ENCODE measurements at places on chromosomes 7 and 10.

DNA sequence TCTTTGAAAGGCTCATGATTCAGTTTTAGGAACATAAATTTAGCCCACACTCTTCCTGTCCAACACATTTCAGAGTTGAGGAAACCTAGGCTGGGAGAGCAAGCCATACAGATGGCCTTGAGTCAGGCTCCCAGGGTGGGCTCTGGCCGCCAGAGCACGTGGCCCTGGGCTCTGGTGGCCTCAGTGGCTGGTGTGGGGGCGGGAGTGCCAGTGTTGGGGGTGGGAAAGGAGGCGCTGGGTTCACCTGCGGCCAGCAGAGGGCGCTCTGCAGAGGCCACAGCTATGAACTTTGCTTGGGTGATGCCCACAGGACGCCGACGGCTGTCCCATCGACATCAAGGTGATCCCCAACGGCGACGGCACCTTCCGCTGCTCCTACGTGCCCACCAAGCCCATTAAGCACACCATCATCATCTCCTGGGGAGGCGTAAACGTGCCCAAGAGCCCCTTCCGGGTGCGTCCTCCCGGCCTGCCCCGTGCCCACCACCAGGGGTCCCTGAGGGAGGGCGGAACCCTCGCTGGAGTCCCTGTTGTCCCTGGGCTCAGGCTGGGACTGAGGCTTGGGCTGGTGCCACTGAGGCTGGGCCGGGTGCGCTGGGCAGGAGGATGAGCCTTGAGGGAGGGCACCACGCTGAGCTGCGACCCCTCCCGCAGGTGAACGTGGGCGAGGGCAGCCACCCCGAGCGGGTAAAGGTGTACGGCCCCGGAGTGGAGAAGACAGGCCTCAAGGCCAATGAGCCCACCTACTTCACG, 11.9 kb downstream of the FLNC start:
- peak; percentile 50 for DNase-seq

- DNase-seq = no peak
Observed at GRCh38 chr7:142488842-142489241, 231.0 kb upstream of the PRSS58 start.

- no peak for DNase-seq
Observed at GRCh38 chr7:17212188-17212587, 86.3 kb upstream of the AHR start.

- DNase-seq = no peak
Observed at GRCh38 chr7:7654964-7655715, 14.6 kb downstream of the UMAD1 start.

- no peak for DNase-seq
Observed at GRCh38 chr10:62023329-62023728, 121.8 kb downstream of the ARID5B start.

DNA sequence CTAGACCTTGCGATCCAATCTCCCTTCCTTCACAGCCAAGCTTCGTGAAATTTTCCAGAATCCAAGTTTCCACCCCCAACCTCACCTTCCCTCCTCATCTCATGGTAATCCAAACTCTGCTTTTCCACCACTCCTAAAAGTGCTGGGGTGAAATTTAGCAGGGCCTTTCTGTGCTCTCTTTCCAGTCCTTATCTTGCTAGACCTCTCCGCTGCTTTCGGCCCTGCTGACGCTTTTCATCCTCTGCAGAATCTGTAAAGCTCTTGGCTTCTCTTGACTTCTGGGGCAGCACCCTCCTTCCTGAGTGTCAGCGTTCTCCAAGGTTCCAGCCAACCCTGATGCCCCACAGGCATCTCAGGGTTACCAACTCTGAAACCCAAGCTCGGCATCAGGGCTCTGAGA, 7.7 kb downstream of the PLAC9 start:
- no peak for DNase-seq

GRCh38 chr7:45267262-45267661, 109.7 kb downstream of the RAMP3 start:
- no peak for DNase-seq

DNA sequence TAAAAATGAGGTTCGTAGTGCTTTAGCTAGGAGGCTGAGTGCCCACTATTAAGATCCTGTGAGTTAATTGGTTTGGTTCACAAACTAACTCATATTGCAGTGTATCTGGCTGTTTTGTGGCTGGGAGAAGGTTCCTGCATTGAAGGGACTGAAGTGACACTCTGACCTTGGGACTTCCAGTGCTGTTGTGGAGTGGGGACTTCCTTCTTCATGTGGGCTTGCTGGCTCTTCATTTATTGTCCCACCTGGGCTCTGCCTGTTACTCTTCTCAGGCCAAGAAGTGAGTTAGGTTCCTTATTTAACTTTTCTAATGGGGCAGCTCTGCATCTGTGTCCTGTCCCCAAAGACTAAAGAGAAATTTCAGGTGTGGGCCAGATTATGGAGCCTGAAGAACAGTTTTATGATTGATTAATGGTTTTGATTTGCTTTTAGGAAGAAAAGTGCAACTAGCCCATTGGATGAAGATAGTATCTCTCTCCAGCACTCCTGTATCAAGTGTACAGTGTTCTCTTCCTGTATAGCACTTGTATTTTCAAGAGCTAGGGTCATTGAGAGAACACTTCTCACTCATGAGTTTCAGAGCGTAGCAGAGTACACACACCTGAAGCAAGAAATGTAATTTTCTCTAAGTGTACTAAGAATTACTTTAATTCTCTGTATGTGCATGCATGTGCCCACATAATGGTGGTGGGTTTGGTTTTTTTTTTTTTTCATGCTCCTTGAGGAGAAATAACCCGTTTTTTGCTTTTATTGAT, 54.8 kb downstream of the AUTS2 start:
- DNase-seq = no peak

GRCh38 chr10:408236-408635, 273.0 kb downstream of the ZMYND11 start:
- DNase-seq = no peak
